Activated CD4-positive, alpha-beta memory T cell treated with anti-CD3 and anti-CD28 coated beads, Interleukin-2, amount 10 ng/mL, durations not matched to agents 7 days and 5 days (primary cell): ENCODE measurements at places on chromosomes 7 and 10. TPM values are rescaled to one million over a fixed set of nuclear protein-coding genes. Genes with fewer than 3 reads are reported as not detected.

GRCh38 chr10:7795605-7796004, 7.6 kb downstream of the ATP5F1C start:
- no peak for DNase-seq

DNA sequence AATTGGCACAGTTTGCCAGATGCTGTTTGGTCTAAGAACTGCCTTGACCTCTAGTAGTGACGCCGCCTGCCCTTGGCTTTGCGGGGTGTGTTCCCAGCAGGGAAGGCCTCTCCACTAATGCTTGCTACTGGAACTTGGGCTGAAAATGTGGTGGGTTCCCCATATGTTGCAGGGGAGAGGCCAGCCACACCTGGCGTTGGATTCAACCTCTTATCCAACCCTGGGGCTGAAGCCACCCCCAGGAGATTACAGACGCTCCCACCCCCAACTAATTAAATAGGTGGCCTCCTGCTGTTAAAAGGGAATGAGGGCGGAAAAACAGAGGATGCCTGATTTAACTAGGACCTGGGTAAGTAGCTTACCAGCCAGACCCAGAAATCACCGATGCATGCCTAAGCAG, 19.2 kb upstream of the ATOH7 start:
- no peak for DNase-seq

GRCh38 chr10:126972635-126973414, 67.6 kb downstream of the DOCK1 start:
- DNase-seq, result no peak

- DNase-seq, result no peak
These were observed 34.9 kb downstream of the DCLRE1C start for GRCh38 chr10:14918964-14919363.

- no peak for DNase-seq
These were observed 348.3 kb upstream of the AKR1E2 start for GRCh38 chr10:4477664-4478063.

Gene ASCC1
- total RNA-seq, result 36.2 TPM

DNA sequence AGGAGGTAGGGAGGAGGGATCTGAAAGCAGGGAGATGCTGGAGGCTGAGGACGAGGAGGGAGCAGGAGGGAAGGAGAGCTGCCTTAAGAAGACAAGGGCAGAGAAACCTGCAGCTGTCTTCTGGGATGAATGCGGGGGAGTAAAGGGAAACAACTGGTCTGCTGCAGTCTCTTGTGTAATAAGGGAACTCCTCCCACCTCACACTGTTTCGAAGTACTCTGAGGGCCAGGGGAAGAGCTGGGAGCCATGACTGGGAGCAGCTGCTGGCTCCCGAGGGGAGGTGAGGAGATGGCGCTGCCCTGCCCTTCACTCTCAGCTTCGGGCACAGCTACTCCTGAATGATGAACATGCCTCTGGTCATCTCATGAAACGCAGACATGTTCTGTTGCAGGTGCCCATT, 65.1 kb downstream of the CLEC2L start:
- no peak for DNase-seq

GRCh38 chr7:157347217-157347904, 10.6 kb downstream of the DNAJB6 start:
- DNase-seq, result no peak

- DNase-seq, result no peak
These were observed 114.7 kb upstream of the ADCY1 start for GRCh38 chr7:45459476-45459875.

- DNase-seq, result no peak
These were observed 319.6 kb downstream of the ELMO1 start for GRCh38 chr7:37129035-37129425.

DNA sequence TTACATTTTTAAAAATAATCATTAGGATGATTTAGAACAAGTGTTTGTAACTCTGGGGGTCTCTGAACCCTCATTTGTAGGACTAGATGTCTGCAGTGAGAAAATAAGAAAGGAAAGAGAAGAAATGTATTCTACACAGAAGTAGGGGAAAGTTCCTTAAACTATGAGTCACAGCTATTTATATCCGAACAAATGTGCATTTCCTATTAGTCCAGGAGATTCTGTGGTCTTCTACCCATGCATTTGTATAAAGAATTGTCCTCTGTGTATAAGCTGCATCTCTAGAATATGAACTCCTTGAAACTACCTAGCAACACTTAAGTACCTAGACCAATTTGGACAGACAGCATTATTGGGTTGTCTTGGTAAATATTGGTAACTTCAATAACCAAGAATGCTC, 15.9 kb upstream of the CD36 start:
- no peak for DNase-seq

Gene GPR85
- total RNA-seq, result not detected

Gene PTF1A
- total RNA-seq, result not detected

GRCh38 chr10:77513220-77513619, 124.4 kb downstream of the KCNMA1 start:
- DNase-seq, result no peak

GRCh38 chr10:47402641-47403301, 18.7 kb upstream of the ZNF488 start:
- DNase-seq, result no peak

DNA sequence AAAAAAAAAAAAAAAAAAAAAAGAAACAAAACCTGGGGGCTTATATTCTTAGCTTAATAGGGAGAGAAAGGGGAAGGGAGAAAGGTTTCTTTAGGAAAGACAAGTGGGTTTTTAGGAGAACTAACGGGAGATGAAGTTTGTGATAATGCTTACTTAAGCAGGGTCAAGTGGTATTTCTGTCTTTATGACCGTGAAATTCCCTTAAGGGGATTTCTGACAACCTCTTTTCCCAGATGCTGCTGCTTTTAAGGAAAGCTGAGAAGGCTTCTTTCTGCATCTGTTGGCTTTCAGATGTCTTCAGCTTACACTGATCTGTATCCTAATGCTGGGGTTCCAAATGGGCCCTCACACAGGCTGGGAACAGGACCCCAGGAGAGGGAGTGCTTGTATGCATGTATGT, 42.6 kb downstream of the ADAMTS14 start:
- no peak for DNase-seq

Gene ZNF425
- total RNA-seq, result 1.1 TPM

GRCh38 chr10:36332926-36333325, 690.8 kb upstream of the FZD8 start:
- DNase-seq, result no peak

DNA sequence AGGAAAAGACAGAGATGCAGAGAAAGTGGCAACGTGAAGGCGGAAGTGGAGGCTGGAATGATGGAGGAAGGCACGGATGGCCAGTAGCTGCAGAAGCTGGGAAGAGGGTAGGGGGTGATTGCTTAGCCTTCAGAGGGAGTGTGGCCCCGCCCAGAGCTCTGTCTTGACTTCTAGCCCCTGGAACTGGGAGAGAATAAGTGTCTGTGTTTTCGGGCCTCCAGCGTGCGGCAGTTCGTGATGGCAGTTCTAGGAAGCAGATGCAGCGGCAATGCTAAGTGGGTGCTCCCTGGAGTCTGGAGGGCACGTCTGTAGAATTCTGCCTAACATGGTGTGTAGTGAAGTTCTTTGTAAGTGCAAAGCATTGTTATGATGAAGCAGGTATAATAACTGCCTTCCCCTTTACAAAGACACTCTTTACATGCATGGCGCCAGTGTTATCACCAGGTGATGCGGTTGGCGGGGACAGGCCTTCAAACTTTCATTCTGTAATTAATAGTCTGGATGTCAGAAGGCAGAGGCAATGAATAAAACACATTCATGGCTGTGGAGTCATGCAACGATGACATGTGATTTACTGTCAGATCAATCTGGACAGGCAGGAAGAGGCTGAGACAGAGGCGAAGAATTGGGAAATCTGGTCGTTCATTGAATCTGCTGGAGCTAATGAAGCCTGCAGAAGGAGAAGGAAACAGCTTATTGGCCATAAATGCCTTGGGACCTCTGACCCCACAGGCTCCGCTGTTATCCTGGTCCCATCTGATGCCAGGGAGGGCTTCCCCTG, 228.6 kb downstream of the GLRX3 start:
- no peak for DNase-seq

DNA sequence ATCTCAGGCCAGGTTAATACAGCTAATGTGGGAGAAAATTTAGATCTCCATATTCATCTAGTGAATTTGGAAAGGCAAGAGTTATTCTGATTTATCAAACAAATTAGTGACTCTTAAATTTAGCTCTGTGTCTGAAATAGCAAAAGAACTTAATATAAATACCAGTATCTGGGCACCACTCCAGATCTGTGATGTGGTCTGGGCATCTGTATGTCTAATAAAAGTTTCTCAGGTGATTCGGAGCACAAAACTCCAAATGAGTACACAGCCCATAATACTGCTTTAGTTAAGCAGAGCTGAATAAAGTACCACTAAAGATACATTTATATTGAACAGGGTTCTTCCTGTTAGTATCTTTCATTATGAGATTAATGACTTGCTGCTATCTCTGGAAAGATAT, 261.4 kb downstream of the BAMBI start:
- no peak for DNase-seq

GRCh38 chr7:44530990-44531389, 10.1 kb downstream of the NPC1L1 start:
- DNase-seq, result no peak

Gene TSPAN15
- total RNA-seq, result 9.0 TPM

GRCh38 chr7:159067576-159068487, 76.8 kb downstream of the VIPR2 start:
- DNase-seq, result no peak

GRCh38 chr7:77362905-77363304, 53.2 kb downstream of the GSAP start:
- no peak for DNase-seq

Gene SLK
- 32.7 TPM for total RNA-seq

GRCh38 chr7:28686418-28686800, 271.7 kb downstream of the TRIL start:
- no peak for DNase-seq

DNA sequence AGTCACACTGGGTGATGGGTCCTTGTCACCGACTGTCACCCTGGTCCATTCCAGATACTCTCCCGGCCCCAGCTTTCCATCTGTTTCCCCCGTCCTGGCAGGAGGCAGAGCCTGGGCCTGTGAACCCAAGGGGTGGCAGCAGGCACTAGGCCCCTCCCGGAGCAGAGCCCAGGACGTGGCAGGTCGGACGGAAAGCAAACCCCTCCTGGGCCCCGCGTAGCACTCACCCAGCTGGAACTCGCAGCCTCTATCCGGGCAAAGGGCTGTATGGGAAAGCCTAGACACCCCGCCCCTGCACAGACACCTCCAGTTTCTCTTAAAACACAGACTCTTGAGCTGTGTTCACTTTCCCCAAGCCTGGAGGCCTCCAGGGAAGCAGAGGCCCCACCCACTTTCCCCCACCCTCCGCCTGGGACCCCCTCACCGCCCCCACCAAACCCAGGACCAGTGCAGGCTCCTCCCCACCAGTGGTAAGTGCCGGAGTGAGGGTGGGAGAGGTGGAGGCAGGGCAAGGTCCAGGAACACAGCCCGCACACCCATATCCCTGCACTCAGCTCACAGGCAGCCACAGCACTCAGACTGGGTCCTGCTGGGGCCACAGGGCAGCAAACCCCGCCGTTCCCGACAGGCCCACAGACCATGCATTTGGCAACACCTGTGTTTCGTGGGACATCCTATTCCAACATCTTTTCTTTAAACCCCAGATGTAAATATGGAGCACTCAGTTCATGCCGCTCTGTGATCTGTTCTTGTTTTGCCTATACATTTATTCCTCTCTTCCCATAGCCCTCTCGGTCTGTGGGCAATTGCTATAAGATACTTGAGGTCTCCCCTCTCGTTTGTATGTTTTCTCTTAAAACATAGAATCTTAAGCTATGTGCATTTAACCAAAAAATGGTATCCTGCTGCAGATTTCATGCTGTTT, 98.2 kb upstream of the PDGFA start:
- peak; percentile 31 for DNase-seq

DNA sequence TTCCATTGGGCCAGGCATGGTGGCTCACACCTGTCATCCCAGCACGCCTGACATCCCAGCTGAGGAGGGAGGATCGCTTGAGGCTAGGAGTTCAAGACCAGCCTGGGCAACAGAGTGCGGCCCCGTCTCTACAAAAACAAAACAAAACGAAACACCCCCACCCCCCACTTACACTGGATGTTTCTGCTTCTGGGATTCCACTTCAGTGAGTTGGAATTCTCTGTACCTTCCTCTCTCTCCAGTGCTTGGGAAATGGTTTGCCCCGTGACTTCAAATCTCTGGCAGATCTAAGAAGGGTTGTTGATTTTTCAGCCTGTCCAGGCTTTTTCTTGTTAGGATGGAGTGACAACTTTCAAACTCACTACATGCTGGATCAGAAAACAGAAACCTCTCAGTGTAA, 106.9 kb downstream of the ANLN start:
- DNase-seq, result no peak

DNA sequence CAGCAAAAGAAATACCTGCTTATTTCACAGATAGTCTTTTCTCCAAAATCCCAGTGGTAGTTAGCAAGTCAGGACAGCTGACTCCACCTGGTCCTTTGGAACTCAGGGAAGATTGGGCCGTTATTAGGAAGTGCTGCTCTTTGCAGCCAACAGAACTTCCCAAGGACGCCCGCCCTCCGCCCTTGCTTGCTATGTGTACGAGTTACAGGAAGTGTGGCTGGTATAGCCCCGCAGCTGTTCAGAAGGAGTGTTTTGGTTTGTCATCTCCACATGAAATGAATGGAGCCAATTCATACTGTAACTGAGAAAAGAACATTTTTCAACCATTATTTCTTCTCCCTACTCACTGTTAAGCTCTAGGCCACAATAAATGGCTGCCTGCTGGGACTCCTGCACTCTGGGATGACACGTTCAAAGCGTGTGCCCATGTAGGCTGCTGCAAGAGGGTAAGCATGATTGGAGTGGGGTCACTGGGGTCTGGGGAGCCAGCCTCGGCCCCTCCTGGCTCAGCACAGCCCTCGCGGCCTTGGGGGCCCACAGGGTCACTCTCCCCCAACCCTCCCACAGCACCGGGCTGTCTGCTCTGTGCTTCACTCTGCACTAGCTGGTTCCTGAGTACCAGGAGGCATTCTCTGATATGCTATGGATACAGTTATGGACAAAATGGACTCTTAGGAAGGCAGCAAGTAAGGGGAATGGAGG, 244.0 kb downstream of the EBF3 start:
- no peak for DNase-seq

DNA sequence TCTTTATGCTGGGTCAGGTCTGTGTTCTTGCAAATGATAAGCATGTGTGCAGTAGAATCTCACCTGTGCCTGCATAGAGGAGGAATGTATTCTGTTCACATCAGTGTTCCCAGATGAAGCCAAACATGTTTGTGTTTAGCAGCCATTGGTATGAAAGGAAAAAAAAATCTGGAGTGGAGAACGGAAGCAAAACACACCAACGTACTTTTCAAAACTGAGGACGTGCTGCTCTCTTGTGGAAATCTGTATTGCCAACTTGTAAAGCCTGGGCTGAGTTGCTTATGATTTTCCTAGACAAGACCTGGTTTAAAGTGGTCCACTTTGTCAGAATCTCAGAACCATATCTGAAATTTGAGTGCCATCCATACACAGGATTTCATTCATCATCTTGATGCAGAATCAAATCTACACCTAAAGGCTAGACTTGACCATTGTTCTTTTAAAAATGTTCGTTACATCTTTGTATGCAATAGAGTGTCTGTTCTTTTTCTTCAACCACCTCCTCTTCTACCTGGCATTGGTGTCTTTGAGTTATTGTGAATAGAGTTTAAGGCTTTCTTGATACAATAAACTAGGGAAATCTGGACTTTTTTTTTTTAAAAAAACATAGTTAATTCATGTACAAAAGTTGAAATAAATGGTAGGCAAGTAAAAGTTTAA, 367.7 kb downstream of the PHF14 start:
- no peak for DNase-seq
